Fibroblast of lung (primary cell): ENCODE measurements at places on chromosomes 4 and X.

DNA sequence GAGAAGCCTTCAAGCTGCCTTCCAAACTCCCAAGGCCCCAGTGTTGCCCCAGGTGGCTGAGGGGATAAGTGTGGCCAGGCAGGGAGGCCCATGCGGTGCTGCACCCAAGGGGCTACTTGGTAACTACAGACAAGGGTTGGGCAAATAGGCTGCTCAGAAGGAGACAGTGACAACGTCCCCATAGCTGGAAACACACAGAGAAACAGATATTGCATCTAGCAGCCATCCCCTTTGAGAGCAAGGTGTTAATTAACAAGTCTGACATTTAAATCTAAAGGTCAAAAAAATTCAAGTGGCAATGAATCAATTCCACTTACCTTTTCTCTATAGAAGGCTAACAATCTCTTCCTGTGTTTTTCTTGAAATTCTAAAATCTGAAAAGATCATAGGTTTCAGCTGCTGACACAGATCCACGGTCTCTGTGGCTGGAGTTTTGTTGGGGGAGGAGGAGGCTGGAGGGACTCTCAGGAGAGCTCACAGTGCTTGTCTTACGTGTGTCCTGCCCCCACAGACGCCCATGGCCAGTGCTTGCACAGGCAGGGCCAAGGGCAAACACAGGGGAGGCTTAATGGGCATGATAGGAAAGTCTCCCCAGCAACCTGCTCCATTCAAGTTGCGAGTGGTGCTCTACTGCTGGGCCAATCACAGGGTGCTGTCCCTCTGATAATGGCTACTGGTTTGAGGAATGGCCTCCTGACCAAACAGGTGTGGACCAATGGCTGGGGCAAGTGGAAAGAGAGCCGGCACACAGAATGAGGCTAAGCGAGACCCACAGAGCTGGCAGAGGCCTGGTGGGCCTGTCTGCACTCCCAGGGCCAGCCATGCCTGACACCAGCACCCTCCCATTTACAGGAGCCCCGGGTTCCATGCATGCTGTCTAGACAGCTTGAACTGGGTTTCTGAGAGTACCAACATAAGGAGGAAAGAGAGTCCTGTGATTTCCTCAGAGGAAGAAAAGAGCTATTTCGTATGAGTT lies 22.6 kb downstream of the RNF212 start:
- DNase-seq: no peak
- no peak overlapping the region for H3K27ac ChIP-seq
- H3K4me1 ChIP-seq: no peaks in the 10 kb centered on the region
- H3K27me3 ChIP-seq: no peaks in the 10 kb centered on the region

- H3K4me1 ChIP-seq: no peaks in the 10 kb centered on the region
- no peak overlapping the region for H3K27ac ChIP-seq
- no peak overlapping the region for H3K4me3 ChIP-seq
Measured at GRCh38 chrX:21379991-21380390, 5.8 kb downstream of the CNKSR2 start.

GRCh38 chrX:136766785-136767103 lies 14.0 kb downstream of the ARHGEF6 start:
- H3K27me3 ChIP-seq: no peaks in the 10 kb centered on the region
- H3K36me3 ChIP-seq: no peaks in the 10 kb centered on the region
- H3K4me3 ChIP-seq: peak overlapping the region; percentile 33

DNA sequence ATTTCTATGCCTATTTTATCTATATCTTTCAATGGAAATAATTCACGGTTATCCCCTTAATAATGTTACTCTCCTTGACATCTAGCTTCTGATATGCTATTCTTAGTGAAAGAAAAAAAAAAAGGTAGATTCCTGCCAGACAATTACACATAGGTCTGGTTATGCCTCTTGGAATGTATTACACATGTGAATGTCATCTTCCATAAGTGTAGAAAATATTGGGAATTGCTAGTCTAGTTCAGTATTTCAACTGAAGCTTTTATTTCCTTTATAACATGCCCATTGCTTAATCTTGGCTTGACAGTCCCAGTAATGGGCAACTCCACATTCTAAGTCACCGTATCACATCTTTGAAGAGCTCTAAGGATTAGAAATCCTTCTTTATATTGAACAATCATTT lies 25.4 kb upstream of the PPP1R2C start:
- no peak overlapping the region for H3K4me3 ChIP-seq
- DNase-seq: peak; percentile 0
- H3K27me3 ChIP-seq: no peaks in the 10 kb centered on the region
- H3K36me3 ChIP-seq: no peaks in the 10 kb centered on the region
- no peak overlapping the region for H3K27ac ChIP-seq

DNA sequence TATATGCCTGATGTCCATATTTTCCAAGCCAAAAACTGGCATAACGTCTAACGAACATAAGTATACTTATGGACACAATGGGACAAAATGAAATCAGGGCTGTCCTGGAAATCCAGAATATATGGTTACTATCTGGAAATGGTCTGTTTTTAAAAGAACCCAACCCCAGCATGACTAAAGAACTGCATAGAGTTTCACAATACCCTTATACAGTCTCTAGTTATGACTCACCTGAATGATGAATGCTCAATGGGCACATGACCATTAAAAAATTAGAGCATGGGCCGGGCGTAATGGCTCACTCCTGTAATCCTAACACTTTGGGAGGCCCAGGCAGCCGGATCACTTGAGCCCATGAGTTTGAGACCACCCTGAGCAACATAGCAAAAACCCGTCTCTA lies 31.8 kb downstream of the AMMECR1 start:
- peaks cover 17% of the 10 kb centered on the region for H3K4me1 ChIP-seq
- H3K27me3 ChIP-seq: no peaks in the 10 kb centered on the region
- peak; percentile 86 for DNase-seq
- H3K27ac ChIP-seq: peak overlapping the region; percentile 90

DNA sequence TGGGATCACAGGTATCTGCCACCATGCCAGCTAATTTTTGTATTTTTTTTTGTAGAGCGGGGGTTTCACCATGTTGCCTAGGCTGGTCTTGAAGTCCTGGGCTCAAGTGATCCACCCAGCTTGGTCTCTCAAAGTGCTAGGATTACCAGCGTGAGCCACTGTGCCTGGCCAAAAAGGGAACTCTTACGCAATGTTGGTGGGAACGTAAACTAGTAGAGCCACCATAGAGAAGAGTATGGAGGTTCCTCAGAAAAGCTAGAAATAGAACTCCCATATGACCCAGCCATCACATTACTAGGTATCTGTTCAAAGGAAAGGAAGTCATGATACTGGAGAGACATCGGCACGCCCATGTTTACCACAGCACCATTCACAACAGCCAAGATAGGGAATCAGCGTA lies 85.9 kb downstream of the PRKX start:
- H3K36me3 ChIP-seq: no peaks in the 10 kb centered on the region
- H3K27me3 ChIP-seq: no peaks in the 10 kb centered on the region
- no peak for DNase-seq
- H3K4me1 ChIP-seq: no peaks in the 10 kb centered on the region

GRCh38 chr4:67460574-67460973 lies 84.7 kb downstream of the CENPC start:
- H3K36me3 ChIP-seq: no peaks in the 10 kb centered on the region
- H3K4me3 ChIP-seq: no peak overlapping the region
- DNase-seq: no peak
- H3K4me1 ChIP-seq: no peaks in the 10 kb centered on the region
- no peak overlapping the region for H3K27ac ChIP-seq

GRCh38 chrX:79259073-79259689 lies 108.0 kb downstream of the ITM2A start:
- no peak overlapping the region for H3K4me3 ChIP-seq
- H3K4me1 ChIP-seq: no peaks in the 10 kb centered on the region
- no peak overlapping the region for H3K27ac ChIP-seq

GRCh38 chrX:24005028-24005427 lies 22.0 kb downstream of the KLHL15 start:
- H3K27ac ChIP-seq: no peak overlapping the region
- DNase-seq: no peak
- H3K36me3 ChIP-seq: no peaks in the 10 kb centered on the region

- no peak overlapping the region for H3K27ac ChIP-seq
- H3K4me1 ChIP-seq: no peaks in the 10 kb centered on the region
- DNase-seq: no peak
- peak overlapping the region; percentile 38 for H3K4me3 ChIP-seq
- H3K27me3 ChIP-seq: peaks cover 21% of the 10 kb centered on the region
Measured at GRCh38 chr4:1793496-1793840, 375 bp downstream of the FGFR3 start.

DNA sequence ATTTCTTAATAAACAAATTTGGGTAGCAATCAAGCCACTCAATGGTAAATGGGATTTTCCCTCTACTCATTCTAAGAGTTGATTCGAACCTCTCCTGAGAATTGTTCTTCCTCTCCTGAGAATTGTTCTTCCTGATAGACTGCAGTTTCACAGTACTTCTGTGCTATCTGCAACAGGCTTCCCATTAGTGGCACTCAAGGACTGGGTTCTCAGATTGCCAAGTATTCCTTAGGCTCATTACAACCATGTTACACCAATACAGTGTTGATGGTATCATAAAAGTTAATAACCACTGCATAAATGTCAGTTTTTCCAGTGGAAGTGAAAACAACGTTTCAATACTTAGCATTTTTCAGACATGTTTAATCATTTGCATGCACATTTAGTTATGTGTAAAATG lies 201.6 kb downstream of the FRMPD4 start:
- DNase-seq: no peak
- no peaks in the 10 kb centered on the region for H3K4me1 ChIP-seq
- no peaks in the 10 kb centered on the region for H3K36me3 ChIP-seq
- no peaks in the 10 kb centered on the region for H3K27me3 ChIP-seq
- no peak overlapping the region for H3K27ac ChIP-seq

DNA sequence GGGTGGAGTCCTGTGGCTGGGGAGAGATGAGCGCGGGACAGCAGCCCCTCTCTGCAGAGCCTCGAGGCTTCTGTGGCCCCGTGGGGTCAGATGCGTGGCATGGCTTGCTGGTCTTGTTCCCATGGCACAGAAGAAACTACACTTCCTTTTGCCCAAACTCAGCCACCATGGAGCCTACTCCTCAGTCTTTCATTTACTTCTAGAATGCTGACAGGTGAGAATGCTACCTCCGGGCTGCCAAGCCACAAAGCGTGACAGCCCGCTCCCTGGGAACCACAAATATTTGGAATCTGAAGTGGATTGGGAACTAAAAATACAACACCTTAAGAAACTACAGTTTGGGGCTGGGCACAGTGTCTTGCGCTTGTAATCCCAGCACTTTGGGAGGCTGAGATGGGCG lies 98.0 kb downstream of the TRAPPC11 start:
- no peak overlapping the region for H3K4me3 ChIP-seq
- no peaks in the 10 kb centered on the region for H3K27me3 ChIP-seq
- no peak for DNase-seq
- no peaks in the 10 kb centered on the region for H3K4me1 ChIP-seq
- no peaks in the 10 kb centered on the region for H3K36me3 ChIP-seq

DNA sequence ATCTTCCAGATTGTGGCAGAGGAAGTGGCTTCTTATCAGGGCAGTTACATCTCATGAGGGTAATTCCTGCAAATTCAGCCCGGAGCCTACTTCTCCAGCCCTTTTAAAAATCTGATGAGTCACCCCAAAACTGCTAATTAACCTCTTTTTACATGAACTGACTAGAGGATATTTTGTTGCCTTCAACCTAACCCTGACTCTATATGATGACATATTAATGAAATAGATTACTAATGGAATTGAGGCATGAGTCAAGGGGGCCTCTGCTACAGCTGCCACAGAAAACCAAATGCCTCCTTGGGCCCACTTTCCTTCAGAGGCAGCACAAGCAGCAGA lies 72.5 kb downstream of the QRFPR start:
- H3K27me3 ChIP-seq: no peaks in the 10 kb centered on the region
- H3K4me1 ChIP-seq: no peaks in the 10 kb centered on the region
- H3K4me3 ChIP-seq: no peak overlapping the region
- peak; percentile 19 for DNase-seq
- no peak overlapping the region for H3K27ac ChIP-seq

- H3K4me1 ChIP-seq: no peaks in the 10 kb centered on the region
- H3K27me3 ChIP-seq: no peaks in the 10 kb centered on the region
- H3K27ac ChIP-seq: no peak overlapping the region
- H3K36me3 ChIP-seq: no peaks in the 10 kb centered on the region
- no peak overlapping the region for H3K4me3 ChIP-seq
- no peak for DNase-seq
Measured at GRCh38 chr4:41079881-41080560, 134.3 kb downstream of the APBB2 start.

DNA sequence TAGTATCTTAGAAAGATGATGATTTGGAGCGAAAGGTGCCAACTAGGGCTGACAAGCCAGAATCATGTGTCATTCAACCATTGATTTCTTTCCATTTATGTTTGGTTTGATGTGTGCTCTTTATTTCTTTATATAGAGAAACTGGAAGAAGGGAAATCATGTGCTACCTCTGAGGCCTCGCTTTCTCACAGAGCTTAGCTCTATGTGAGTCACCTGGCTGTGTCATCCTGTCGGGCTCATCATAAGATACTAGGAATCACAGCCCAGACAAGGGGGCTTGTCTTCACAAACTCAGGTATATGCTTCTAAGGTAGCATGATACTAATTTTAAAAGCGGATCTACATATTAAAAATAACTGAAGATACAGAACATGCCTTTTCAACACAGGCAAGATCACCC lies 81.7 kb upstream of the GPM6B start:
- no peaks in the 10 kb centered on the region for H3K4me1 ChIP-seq
- DNase-seq: no peak
- no peaks in the 10 kb centered on the region for H3K36me3 ChIP-seq
- no peaks in the 10 kb centered on the region for H3K27me3 ChIP-seq

DNA sequence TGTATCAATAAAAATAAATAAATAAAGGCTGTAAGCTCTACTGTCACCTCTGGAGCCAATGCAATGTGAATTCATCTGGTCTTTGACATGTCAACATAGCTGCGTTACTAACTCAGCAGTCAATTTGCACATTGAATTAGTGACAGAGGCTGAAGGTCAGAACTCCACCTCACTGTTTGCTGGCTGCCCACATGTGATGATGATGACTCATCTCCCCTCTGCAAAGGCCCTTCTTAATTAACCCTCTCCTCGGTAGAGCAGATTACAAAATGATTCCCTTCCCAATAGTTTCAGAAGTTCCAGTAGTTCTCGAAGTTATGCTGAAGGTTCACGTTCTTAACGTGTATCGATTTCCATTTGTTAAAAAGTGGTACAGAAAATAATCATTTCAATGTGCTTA lies 1626.0 kb upstream of the TENM3 start:
- H3K36me3 ChIP-seq: no peaks in the 10 kb centered on the region
- peak; percentile 49 for DNase-seq
- no peaks in the 10 kb centered on the region for H3K27me3 ChIP-seq
- no peaks in the 10 kb centered on the region for H3K4me1 ChIP-seq
- H3K4me3 ChIP-seq: no peak overlapping the region
- H3K27ac ChIP-seq: no peak overlapping the region

DNA sequence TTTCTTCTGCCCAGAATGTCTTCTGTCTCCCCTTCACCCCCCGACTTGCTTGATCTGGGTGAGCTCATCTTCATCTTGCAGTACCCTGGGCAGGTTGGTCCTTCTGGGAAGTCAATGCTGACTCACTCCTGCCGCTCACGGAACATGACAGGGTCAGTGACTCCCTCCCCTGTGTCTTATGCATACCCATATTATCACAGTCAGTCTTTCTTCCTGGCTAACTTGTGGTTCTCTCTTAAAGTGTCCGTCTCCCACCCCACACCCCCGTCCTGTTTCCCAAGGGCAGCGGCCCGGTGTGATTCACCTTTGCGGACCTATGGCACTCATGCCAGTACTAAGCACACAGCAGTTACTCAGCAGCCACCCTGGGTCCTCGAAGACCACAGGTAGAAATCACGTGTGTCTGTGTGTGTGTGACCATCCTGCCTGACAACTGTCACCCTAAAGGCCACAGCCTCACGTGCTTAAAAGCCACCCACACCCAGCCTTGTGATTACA lies 17.7 kb downstream of the IQSEC2 start:
- DNase-seq: peak; percentile 74
- no peak overlapping the region for H3K27ac ChIP-seq
- H3K4me3 ChIP-seq: no peak overlapping the region
- peaks cover 22% of the 10 kb centered on the region for H3K4me1 ChIP-seq
